ENCODE measurements at places on chromosomes 6 and 20.
A peak's percentile ranks its signal among the peaks of the same experiment; 100 is the strongest.

- no peak for DNase-seq
Observed at GRCh38 chr6:101765281-101765680, 371.8 kb downstream of the GRIK2 start.

- no peak for DNase-seq
Observed at GRCh38 chr20:1618954-1619540, 762 bp downstream of the SIRPB1 start.

- no peak for DNase-seq
Observed at GRCh38 chr6:35725081-35725708, 11.6 kb upstream of the ARMC12 start.

GRCh38 chr20:25629816-25630499 lies 6.1 kb upstream of the NANP start:
- DNase-seq, result no peak

DNA sequence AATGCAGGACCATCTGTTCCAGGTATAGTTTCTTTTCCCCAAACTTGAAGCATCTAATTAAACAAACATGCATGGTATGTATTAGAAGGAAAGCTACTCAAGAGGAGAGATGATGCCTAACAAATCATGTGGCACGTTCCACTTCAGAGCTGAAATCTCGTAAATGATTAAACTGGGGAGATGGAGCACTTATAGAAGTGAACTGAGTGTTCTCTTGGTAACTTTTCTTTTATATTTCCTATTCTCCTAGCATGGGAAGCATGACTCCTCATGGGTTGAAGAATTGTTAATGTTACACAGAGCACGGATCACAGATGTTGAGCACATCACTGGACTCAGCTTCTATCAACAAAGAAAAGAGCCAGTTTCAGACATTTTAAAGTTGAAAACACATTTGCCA lies 61.1 kb downstream of the CCN2 start:
- DNase-seq, result no peak

- DNase-seq, result no peak
Observed at GRCh38 chr6:87806099-87806498, 104.1 kb upstream of the AKIRIN2 start.

DNA sequence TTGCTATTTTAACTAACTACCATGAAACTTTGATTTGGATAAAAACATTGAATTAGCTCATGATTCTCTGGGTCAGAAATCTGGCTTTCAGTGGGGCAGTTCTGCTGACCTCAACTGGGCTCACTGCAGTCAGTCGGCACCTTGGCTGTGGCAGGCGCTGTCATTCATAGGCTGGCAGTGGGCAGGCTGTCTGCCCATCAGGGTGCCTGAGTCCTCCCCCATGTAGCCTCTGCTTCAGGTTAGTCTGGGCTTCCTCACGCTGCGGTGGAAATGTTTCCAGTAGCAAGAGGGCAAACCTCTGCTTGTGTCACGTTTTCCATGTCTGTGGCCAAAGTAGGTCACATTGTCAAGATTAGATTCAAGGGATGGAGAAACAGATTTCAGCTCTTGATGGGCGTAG lies 251.0 kb upstream of the TCF21 start:
- DNase-seq, result no peak

- no peak for DNase-seq
Observed at GRCh38 chr6:23735151-23735550, 390.9 kb upstream of the NRSN1 start.

GRCh38 chr6:99668036-99668705 lies 61.5 kb downstream of the PRDM13 start:
- no peak for DNase-seq

DNA sequence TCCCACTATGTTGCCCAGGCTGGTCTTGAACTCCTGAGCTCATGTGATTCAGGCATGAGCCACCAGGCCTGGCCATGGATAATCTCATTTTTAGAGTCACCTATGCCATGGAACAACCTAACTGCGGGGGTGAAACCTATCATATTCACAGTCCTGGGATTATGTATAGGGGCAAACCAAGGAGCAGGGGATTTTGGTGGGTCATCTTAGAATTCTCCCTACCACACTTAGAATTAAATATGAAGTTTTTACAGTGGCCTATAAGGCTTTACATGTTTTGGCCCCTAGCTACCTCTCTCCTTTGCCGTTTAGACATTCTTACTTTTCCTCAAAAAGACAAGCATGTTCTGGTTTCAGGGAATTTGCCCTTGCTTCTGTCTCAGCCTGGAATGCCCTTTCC lies 20.6 kb upstream of the VEGFA start:
- DNase-seq, result no peak

GRCh38 chr6:14075095-14075503 lies 42.5 kb upstream of the CD83 start:
- DNase-seq, result no peak

DNA sequence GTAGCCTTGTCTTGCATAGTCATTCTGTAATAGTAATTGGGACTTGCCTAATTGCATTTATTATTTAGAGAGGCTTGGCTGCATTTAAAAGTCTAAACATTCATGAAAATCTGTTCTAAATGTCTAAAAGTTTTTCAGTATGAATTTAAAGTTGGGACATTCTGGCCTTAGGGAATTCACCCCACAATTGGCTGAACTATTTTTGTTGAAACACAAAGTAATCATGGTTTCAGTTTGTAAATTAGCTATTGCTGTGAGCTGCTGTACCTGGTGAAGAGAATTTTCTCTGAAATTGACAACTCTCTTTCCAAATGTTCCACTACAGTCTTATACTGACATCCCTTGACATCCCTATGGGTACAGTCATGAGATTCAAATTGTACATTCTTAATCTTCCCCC lies 253.0 kb downstream of the FARS2 start:
- DNase-seq, result no peak

- peak; percentile 3 for DNase-seq
Observed at GRCh38 chr6:131733376-131734016, 22.7 kb upstream of the CTAGE9 start.

DNA sequence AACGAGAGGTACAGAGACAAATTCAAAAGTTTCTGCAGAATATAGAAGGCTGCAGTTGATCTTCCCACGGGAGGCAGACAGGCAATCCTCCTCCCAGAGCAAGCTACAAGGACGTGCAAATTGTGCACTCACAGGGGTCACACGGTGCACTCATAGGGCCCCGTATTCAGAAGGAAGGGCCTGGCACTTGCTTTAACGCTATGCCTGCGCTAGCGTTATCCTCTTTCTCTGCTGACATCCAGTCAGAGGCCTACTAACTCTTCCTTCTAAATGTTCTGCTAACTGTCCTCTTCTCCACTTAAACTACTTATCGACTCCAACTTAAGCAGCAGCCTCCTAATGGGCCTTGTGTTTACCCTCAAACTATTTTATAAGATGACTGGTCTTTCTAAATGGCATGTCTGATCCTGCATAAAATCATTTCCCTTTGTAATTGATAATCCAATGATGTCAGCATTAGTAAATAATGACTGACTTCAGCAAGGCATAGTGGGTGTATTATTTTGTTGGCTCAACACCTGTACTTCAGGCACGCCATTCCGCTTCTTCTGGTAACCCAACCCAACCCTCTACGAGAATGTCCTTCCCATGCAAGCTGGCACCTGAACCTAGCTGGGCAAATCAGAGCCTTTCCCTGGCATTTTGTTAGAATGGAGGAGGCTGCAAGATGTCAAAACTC lies 2.2 kb downstream of the IFNGR1 start:
- DNase-seq, result no peak

GRCh38 chr6:18667612-18668011 lies 280.5 kb downstream of the RNF144B start:
- no peak for DNase-seq

GRCh38 chr6:43829470-43829869 lies 59.5 kb downstream of the VEGFA start:
- no peak for DNase-seq

GRCh38 chr6:71248306-71248765 lies 40.3 kb upstream of the OGFRL1 start:
- no peak for DNase-seq

- peak; percentile 53 for DNase-seq
Observed at GRCh38 chr6:170011204-170012036, 260.0 kb downstream of the ERMARD start.

DNA sequence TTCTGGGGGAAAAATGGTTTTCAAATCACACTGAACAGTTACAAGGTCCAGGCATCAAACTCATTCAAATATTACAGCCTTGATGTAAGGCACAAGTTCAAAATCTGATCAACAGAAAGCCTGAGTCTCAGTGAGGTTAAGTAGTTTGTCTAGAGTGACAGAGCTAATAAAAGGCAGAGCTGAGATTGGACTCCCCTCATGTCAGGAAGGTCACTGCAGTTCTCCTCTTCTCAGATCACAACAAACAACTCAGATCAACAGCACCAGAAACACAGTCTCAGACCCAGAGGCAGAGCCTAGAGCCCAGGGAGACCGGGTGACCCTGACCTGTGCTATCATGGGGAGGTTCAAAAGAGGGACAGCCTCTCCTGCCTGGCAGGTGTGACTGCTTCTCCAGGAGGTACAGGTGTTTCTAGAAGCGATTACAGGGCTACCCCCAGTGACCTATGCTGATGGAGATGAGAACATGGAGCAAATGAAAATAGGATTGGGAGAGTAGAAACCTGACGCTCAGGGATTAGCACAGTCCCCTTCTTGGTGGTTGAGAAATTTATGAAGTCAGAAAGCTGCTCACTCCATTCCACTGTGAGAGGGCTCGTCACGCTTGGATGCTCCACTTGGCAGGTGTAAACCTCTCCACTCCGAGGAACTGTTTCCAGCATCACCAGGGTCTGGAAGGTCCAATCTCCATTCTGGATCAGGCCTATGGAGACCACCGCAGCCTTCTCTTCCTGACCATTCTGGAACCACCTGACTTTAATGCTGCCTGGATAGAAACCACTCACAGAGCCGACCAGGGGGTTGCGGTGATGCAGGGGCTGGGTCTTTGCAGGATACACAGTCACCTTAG lies 24.3 kb upstream of the HLA-DRB5 start:
- DNase-seq, result no peak

DNA sequence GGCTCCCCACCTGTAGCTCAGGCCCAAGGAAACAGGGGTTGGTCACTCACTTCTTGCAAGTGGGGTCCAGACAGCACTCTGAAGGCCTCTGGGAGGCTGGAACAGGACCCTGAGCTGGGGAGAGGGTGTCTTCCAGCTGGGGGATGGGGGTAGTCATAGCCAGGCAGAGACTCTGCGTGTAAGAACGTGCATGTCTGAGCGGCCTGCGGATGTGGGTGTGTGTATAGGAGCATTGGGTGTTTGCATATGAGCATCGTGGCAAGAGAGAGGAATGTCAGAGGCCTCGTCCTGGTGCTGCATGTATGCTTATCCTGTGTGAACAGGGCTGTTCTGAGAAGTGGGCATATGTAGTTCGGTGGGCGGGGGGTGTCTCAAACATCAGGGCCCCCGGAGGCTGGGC lies 12.1 kb downstream of the BPIFB3 start:
- no peak for DNase-seq

DNA sequence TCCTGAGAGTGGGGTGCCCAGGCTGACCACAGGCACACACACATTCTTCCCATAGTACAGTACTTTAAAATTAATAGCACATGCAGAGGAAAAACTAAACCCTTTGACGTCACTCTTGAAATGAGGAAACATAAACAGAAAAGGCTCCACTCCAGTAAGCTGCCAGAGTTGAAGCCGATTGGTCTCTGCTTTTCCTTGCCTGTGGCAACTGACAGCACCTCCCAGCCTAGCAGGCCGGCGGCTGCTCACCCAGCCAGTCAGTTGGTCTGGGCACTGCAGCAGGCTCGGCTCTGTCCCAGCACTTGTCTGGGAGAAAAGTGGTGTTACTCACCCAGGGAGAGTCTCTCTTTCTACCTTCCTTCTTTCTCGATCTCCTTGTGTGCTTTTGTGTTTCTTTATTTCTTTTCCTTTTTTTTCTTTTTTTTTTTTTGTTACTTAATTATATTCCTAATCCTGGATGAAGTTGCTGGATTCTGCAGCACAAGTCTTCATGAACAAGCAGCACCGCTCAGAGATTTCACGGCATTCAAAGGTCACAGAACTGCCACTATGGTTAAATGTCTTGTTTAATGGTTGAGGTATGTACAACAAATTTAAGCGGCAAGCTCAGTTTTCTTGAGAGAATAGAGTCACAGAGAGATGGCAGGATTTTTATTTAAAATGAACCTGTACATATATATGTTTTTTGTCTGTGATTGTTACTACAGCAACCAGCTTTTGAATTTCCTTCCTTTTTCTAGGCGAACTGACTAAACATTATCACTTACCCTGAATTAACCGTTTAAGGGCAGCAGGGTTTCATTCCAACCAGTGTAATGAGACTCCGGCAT lies at the start of gene PDE7B:
TSS of gene PDE7B (plus strand) at position 260 of the 830 bp plus-strand sequence.
- peak; percentile 63 for DNase-seq

- DNase-seq, result no peak
Observed at GRCh38 chr6:6556161-6556737, 32.3 kb upstream of the LY86 start.

GRCh38 chr20:55761100-55761499 lies 244.2 kb downstream of the CBLN4 start:
- no peak for DNase-seq

Measured in hypothalamus (tissue), 51 donors.